SHP77 (cell line): ENCODE measurements at places on chromosomes 13 and 19.

GRCh38 chr13:43664700-43665191 lies 122.0 kb downstream of the ENOX1 start:
- no peak for DNase-seq

- DNase-seq = no peak
These were observed 6.5 kb downstream of the ZSCAN5B start for GRCh38 chr19:56191115-56191514.

- DNase-seq = no peak
These were observed at the start of gene NTN5 for GRCh38 chr19:48672994-48673393. Gene NTN5, minus strand, starts transcription at chr19:48673017. Its CDS starts 2,031 bp downstream, at chr19:48670986.

DNA sequence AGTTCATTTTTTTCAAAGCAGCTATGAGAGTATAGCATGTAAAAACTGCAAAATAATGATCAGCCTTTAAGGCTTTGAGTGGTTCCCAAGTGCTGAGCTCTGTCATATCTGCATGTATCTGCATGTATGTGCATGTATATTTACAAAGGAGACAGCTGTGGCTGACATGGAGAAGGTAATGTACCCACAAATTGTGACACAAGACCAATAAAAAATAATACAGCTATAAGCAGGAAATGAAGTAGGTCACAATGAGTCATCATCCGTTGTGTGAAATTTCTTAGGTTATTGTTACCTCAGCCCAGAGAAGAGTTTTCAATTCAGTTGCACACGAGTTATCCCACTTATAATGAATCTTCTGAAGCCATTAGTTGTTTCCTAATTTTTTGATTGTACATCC lies 60.9 kb upstream of the MED4 start:
- no peak for DNase-seq

- no peak for DNase-seq
These were observed 360.9 kb downstream of the PCDH17 start for GRCh38 chr13:57992416-57992815.

DNA sequence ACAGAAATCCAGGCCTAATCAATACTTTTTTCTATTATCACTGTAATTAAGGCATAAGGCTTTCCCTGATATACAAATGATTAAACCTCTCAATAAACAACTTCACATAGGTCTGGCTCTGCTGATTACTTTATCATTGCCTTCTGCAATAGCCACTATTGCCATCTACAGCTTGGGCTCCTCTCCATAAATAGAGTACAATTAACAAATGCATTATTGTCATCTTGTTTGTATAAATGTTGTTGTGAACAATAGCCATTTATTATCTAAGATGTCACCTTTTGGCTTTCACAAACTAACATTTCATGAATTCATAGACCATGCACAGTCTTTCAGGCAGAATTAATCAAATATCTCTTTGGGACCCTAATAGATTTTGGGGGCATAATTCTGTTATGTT lies 53.3 kb downstream of the NHLRC3 start:
- DNase-seq = no peak

DNA sequence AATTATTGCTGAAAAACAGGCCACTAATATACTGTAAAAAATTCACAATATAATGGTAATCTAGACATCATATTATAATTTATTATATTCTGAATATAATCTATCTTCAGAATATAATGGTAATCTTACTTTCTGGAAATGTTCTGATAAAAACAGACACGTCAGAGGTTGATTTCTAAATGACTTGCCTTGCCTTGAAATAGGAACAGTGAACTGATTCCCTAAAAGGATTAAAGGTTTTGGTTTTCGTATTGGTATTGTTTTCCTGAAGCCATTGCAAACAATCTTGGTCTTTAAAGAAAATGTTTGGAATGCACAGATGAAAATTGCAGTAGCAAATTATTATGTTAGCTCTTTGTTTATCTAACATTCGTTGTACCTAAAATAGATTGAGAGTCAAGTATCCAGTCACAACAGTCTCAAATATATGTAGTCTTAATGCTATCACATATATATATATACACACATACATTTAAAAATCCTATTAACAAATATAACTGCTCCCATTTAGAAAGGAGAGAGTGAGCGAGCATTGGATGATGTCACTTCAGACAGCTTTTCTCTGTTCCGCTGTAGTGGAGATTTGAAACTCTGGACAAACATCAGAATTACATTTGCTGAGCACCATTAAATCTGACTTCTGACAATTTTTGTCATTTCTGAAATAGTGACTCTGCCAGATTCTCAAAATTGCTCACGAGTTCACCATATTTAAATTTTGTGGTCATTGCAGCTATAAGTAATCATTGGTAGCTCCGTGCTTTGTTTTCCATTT lies 1.7 kb downstream of the ITM2B start:
- DNase-seq = no peak

DNA sequence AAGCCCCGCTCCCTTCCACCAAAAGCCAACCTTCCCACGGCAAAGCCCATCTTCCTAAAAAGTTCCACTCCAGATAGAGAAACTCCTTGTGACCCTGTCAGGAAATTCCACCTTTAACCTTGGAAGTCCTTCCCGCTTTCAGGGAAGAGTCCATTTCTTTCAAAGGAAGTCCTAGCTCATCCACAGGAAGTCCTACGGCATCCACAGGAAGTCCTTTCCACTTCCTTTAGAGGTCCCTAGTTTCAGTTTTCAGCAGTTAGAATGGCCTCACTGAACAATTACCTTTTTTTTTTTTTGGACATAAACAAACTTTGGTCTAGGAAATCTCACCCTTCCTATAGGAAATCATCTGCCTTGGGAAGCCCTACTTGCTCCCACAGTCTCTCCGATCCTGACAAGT lies 31.7 kb downstream of the TRPM4 start:
- DNase-seq = no peak

- DNase-seq = no peak
These were observed 164.2 kb downstream of the FOXO1 start for GRCh38 chr13:40502236-40502635.

DNA sequence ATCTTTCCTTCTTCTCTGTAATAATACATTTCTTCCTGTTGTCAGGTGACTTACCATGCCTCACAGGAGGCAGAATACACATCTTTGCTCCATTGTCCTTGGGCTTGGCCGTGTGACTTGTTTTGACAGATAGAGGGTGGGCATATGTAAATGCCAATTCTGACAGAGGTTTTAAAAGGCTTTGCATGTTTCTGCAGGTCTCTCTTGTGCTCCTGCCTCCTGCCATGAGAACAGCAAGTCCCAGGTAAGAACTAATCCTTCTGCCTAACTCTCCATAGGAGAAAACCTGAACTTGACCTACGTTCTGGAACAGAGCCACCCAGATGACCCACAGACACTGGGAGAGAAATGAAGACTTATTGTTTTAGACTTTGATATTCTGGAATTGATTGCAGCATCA lies 88.7 kb upstream of the TNFSF11 start:
- no peak for DNase-seq

- DNase-seq = no peak
These were observed 146.3 kb downstream of the GGACT start for GRCh38 chr13:100442095-100442832.

DNA sequence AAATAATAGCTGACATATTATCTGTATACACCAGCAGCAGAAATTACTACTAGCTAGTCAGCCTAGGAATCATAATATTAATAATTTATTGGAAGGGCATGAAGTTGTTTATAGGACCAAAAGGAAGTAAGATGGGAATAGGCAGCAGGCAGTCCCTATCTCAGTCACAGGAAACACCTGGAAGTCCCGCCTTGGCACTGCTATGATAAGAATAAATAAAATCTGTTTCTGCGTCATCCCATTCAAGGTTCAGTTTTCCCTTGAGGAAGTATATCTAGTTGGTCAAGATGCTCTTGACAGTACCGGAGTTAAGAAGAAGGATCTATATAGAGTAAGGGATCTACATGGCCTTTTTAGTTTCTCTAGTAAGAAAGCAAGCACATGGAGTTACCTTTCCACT lies 830.8 kb downstream of the DIAPH3 start:
- DNase-seq = no peak

- no peak for DNase-seq
These were observed 3.2 kb downstream of the MED16 start for GRCh38 chr19:889662-890295.

DNA sequence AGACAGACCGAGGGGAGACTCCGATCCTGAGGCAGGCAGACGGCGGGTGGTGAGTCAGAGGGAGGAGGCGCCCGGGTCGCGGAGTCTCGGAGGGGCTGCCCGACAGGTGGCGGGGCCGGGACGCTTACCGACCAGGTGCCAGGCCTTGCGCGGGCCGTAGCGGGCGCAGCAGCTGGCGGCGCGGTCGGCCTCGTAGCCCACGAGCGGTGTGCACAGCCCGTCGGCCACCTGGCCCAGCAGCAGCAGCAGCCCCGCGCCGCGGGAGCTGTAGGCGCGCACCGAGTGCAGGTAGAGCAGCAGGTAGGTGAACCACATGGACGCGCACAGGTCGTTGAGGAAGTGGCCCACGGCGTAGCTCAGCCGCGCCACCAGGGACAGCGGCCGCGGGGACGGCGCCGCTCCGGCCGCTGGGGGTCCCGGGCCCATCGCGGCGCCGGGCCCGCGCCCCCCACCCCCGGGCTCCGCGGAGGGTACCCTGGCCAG lies 367 bp downstream of the MFSD12 start:
- peak; percentile 35 for DNase-seq
